ENCODE measurements at places on chromosomes 7 and 10. TPM values are rescaled to one million over a fixed set of nuclear protein-coding genes. Genes with fewer than 3 reads are reported as not detected.

AGAP5 gene
- total RNA-seq, result 10.2 TPM

DNA sequence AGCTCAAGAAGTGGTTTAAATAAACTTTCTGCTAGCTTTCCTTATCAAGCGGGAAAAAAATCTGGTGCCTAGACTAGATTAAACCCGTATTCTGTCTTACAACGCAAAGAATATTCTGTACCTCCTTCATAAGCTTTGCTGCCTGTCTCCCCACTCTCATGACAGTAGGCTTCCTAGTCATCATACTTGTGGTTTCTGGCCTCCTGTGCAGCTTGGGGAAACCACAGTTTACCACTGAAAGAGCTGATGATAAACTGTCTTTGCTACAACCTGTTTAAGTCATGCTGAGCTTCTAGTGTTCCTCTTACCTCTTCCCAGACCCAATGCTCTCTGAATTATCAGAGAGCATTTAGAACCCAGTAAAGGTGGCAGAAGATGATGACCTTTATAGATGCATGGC lies 55.0 kb downstream of the PODXL start:
- H3K36me3 ChIP-seq, result peaks cover 6% of the 10 kb centered on the region
- DNase-seq, result no peak
- peak overlapping the region; percentile 11 for H3K27ac ChIP-seq

DNA sequence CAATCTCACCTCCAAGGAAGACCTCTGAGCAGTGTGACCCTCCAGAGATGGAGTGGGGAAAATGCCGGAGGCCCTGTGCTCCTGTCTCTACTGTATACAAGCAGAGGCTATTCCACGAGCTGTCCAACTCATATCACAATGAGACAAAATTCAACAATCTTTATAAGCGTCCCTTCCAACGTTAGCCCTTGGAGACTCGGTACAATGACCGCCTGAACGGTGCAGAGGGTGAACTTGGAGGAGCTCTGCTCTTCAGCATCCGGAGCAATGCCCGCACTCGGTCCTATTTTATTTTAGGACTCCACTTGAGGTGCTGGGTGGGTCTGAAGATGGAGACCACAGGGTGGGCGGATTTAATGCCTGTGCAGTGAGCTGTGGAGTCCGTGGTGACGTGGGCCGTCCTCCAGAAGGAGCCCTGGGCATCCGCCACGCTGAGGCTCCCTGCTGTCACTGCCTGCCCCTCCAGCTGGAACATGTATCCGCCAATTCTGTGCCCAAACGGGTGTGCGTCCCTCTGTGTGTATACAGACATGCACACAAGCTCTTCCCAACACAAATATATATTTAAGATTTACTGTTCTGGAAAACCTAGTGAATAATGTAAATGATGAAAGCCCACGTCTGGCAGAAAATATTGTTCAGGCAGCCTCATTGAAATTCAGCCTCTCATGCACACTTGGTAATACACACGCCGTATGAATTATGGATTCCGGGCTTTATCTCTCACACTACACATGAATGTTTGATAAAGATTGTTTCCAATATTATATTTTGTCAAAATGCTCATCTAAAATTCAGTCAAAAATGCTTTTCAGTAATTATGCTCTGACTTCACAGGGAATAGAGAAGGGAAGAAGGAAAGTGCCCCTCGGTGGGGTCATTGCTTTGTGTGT lies 239.9 kb upstream of the ZMIZ1 start:
- DNase-seq, result no peak
- H3K27me3 ChIP-seq, result peaks cover 6% of the 10 kb centered on the region
- no peaks in the 10 kb centered on the region for H3K36me3 ChIP-seq
- H3K27ac ChIP-seq, result no peak overlapping the region
- H3K4me1 ChIP-seq, result no peaks in the 10 kb centered on the region

FAM25G gene
- total RNA-seq, result not detected

DNA sequence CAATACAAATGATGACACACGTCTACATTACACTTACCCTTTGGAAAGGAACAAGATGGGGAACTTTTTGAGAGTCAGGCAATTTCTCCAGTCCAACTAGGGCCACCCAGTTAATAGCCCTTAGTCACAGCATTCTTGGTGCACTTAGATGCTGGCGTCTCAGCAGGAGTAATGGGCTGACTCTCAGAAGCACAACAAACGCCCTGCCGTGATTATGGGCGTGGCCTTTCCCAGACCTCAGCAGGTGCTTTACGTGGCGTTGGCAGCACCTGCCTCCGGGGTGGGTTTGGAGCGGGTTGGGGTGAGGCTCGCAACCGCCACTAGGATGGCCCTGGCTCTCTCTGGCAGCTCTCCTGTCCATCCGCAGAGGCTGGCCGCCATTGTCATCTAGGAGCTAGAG lies 147.6 kb upstream of the SHH start:
- no peak overlapping the region for H3K4me3 ChIP-seq
- H3K27ac ChIP-seq, result no peak overlapping the region
- DNase-seq, result no peak
- H3K27me3 ChIP-seq, result no peaks in the 10 kb centered on the region

ANKRD30A gene
- total RNA-seq, result not detected

DNA sequence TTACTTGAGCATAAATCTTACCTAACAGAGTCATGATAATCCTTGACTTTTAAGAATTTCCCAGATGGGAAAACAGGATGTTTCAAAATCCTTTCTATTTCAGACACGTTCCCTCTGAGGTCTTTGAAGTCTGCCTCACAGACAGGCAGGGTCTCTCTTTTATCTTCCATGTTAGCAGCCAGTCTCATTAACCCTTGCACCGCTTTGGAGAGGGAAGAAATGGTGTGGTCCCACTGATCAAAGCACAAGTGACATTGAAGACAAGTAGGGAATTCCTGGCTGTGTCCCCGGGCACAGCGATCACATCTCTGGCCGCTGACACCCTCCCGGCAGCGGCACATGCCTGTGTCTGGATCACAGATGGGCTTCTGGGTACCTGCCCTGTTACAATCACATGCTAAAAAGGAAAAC lies 52.7 kb upstream of the LAMB1 start:
- no peak overlapping the region for H3K27ac ChIP-seq
- no peak overlapping the region for H3K4me3 ChIP-seq
- no peak for DNase-seq
- H3K36me3 ChIP-seq, result no peaks in the 10 kb centered on the region
- H3K27me3 ChIP-seq, result peaks cover 12% of the 10 kb centered on the region

INMT gene
- total RNA-seq, result 0.30 TPM

DNA sequence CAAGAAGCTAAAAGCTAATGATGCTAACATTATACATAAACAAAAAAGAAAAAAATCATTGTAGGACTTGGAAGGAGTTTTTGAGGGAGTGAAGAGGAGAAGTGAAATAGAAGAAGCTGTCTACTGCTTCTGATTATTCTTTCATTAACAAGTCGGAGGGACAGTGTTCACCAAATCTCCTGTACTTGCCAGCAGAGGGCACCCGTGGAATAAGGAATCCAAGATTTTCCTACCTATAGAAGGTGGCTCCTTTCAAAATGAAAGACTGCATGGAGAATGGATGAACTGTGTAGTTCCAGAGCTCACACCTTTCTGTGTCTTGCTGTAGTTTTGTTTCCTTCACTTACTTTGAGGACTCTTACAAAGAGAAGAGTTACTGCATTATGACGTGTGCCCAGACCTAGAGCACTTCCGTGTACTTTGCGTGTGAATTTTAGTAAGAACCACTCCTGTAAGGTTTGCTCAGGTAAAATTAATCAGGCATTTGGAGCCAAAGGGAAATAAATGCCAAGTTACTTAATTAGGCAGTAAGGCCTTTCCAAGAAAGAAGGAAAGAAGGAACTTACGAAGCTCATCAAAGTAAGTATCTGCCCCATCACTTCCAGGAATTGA lies 145.1 kb downstream of the SEMA3D start:
- H3K27me3 ChIP-seq, result no peaks in the 10 kb centered on the region
- H3K27ac ChIP-seq, result no peak overlapping the region
- no peak for DNase-seq
- H3K36me3 ChIP-seq, result no peaks in the 10 kb centered on the region

- H3K36me3 ChIP-seq, result peaks cover 2% of the 10 kb centered on the region
- DNase-seq, result no peak
- H3K4me1 ChIP-seq, result peaks cover 1% of the 10 kb centered on the region
- no peak overlapping the region for H3K4me3 ChIP-seq
- H3K27ac ChIP-seq, result no peak overlapping the region
These were observed 8.7 kb downstream of the KPNA7 start for GRCh38 chr7:99199226-99199625.

DNA sequence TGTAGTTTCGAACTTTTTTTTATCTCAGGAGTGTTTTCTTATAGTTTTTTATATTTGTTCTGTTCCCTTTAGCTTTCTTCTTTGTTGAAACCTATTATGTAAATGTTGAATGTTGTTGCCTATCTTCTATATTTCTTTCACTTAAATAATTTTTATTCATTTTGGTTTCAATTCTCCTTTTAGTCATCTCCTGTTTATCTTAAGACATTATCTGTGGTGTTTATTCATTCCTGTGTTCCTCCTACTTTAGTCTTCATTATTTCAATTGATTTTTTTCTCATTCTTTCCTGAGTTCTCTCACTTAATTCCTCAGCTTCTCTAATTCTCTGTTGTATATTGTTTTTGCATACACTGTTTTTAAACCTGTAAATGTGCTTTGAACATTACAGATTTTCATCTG lies 64.1 kb downstream of the XPNPEP1 start:
- peaks cover 1% of the 10 kb centered on the region for H3K4me1 ChIP-seq
- no peak overlapping the region for H3K4me3 ChIP-seq
- no peak overlapping the region for H3K27ac ChIP-seq
- H3K36me3 ChIP-seq, result peaks cover 29% of the 10 kb centered on the region
- no peaks in the 10 kb centered on the region for H3K27me3 ChIP-seq

DNA sequence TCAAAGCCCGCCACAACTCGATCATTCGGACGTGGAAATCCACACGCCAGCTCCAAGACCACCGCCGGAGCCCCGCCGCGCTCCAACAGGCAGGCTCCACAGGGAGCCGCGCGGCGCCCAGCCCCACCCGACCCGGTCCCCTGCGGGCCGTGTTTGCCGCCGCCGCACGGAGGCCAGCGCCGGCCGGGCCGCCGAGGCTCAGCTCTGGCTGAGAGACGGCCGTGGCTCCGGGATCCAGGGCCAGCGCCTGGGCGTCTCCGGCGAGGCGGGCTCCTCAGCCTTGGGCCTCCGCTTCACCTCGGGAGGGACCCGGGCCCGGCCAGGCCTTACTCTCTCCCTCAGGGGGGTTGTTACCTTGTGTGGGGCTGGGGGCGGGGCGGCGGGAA lies 333 bp downstream of the SMNDC1 start:
- DNase-seq, result no peak
- H3K4me1 ChIP-seq, result peaks cover 45% of the 10 kb centered on the region
- H3K27ac ChIP-seq, result peak overlapping the region; percentile 97
- H3K36me3 ChIP-seq, result peaks cover 23% of the 10 kb centered on the region

CDHR1 gene
- 3.5 TPM for total RNA-seq

DNA sequence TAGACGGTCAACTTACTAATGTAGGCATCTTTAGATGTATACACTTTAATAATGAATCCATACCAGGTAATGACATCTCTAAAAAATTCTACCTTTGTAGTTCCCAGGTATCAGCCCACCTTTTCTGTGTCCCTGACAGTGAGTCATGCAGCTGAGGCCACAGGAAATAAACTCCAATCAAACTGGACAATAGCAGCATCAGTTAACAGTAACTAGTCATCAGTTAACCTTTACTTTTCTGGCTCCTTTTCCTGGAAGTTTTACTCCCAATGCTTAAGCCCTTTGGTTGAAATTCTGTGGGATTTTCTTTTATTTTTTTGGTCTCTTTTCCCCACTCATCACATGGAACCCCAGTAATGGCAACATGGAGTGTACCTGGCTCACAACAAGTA lies 617.6 kb downstream of the SORCS3 start:
- no peak overlapping the region for H3K4me3 ChIP-seq
- no peak overlapping the region for H3K27ac ChIP-seq
- DNase-seq, result no peak
- H3K4me1 ChIP-seq, result peaks cover 2% of the 10 kb centered on the region
- no peaks in the 10 kb centered on the region for H3K36me3 ChIP-seq
- H3K27me3 ChIP-seq, result no peaks in the 10 kb centered on the region

DNA sequence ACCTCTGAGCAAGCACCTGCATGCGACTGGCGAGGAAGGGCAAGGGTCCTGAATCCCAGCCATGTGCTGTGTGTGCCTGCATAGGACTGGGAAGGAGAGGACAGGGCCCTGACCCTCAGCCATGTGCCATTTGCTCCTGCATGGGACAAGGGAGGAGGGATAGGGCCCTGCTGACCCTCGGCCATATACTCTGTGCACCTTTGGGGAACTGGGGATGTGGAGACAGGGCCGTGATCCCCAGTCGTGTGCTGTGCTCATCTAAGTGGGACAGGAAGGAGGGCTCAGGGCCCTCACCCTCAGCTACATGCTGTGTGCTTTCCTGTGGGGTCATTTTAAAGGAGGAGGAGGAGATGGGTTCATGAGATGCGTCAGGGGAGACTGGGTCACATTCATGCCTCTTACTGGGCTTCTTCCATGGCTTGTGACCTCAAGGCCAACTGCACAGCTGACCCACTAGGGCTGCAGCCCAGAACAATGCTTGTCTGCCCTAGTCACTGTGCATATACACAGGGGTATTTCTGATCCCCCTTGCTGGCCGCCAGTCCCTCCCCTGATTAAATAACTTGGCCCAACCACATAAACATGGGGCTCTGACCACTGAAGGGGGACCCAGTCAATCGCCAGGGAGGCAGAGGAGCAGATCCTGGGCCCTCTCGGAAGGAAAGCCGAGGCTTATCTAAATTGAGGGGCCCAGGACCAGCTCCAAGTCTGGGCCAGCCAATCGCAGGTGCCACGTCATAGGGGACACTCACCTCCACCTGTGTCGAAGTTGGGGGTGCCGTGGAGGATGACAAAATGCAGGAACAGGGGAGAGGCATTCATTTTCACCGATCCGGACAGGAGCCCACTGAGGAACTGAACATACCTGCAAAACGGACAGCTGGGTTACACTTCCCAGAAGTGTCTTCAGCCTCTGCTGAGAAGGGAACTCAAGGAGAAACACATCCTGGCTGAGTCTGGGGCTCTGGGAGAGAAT lies 167.3 kb downstream of the TNS3 start:
- no peak overlapping the region for H3K27ac ChIP-seq
- no peaks in the 10 kb centered on the region for H3K36me3 ChIP-seq
- no peak overlapping the region for H3K4me3 ChIP-seq
- no peak for DNase-seq
- no peaks in the 10 kb centered on the region for H3K4me1 ChIP-seq

GRCh38 chr7:84339306-84339705 lies 144.7 kb upstream of the SEMA3A start:
- H3K4me3 ChIP-seq, result no peak overlapping the region
- no peaks in the 10 kb centered on the region for H3K27me3 ChIP-seq
- H3K27ac ChIP-seq, result no peak overlapping the region
- no peak for DNase-seq
- no peaks in the 10 kb centered on the region for H3K4me1 ChIP-seq

- no peaks in the 10 kb centered on the region for H3K27me3 ChIP-seq
- H3K36me3 ChIP-seq, result no peaks in the 10 kb centered on the region
- DNase-seq, result peak; percentile 53
- H3K4me1 ChIP-seq, result peaks cover 13% of the 10 kb centered on the region
- peak overlapping the region; percentile 51 for H3K27ac ChIP-seq
- H3K4me3 ChIP-seq, result no peak overlapping the region
These were observed 89.2 kb downstream of the DLG5 start for GRCh38 chr10:77837248-77837924.

DNA sequence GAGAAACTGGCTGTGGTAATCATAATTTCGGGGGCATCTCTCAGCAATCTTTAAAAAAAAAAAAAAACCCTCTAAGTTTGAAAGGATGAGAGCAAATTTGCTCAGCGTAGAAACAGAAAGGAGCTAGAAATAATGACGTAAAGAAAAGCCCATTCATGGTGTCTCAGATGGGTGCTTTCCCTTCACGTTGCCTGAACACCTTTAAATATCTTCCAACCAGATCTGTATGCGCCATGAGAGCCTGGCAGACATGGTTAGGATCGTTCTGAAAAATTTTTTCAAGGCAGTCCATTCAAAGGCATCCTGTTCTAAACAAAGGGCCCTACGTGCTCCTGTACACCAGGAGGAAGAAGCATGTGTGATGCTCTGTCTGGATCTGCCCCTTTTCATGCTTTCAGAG lies 141.2 kb upstream of the C1QL3 start:
- H3K27me3 ChIP-seq, result no peaks in the 10 kb centered on the region
- H3K36me3 ChIP-seq, result peaks cover 2% of the 10 kb centered on the region
- no peak for DNase-seq
- no peak overlapping the region for H3K4me3 ChIP-seq
